ENCODE measurements at places on chromosomes 6 and 20. TPM values are rescaled to one million over a fixed set of nuclear protein-coding genes. Genes with fewer than 3 reads are reported as not detected.

GRCh38 chr20:24146231-24146634 lies 157.7 kb upstream of the GGTLC1 start:
- no peak for DNase-seq

GRCh38 chr6:150403458-150404246 lies 34.8 kb downstream of the IYD start:
- no peak for DNase-seq

DNA sequence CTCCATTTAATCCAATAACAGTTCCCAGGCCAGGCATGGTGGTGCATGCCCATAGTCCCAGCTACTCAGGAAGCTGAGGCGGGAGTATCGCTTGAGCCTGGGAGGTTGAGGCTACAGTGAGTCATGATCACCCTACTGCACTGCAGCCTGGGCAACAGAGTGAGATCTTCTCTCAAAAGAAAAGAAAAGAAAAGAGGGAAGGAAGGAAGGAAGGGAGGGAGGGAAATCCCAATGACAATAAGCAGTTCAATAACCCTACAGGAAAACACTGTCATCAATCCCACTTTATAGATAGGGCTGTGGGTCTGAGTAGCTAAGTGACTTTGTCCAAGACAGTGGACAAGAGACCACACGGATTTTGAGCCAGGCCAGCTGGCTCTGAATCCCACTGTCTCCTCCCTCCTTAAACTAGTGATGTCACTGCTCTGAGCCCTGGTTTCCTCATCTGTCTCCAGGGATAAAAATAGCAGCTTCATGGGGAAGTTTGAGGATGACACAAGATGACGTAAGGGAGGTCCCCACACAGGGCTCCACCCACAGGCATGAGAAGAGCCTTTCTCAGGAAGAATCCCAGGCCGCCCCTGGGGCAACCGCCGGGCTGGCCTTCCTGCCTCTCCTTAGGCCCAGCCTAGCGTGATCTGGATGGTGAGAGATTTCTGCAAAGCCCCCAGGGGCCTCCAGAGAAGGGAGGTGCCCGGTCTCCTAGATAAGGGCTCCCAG lies 7.2 kb upstream of the TRIB3 start:
- DNase-seq = no peak

DNA sequence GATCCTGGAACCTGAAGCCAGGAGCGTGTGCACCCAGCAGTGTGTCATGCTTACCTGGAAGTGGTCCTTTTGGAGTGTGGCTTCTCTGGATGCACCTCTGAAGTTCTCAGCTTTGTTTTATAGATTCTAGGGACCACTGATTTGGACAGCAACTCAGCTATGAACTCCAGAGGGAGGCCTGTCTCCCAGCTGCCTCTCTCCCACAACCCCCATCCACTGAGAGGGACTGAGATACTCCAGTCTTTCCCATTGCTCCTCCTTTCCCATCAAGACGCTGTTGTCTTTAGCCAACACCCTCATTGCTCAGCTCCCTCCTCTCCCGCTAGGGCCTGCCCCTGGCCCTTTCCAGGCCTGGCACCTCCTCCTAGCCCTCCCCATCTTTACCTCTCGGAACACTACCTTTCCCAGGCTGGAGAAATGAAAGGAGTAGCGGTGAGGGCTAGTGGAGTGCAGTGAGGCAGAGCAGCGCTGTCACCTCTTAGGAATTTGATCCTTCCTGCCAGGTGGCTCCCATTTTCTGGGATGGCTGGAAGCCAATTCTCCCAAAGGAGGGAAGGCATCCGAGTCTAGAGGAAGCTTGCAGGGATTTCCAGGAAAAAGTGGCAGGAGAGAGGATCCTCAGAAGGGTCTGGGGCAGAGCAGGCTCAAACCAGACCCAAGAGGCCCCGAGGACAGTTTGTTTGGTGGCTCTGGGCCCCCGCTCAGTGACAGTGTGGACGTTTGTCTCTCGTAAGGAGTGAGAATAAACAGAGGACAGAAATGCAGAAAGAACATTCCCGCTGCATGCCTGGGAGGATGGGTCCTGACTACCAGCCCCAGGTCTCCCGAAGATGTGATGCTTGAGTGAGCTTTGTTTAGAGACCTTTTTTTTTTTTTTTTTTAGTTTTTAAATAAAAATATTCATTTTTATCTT lies at the start of gene LRRN4:
Gene LRRN4, minus strand, starts transcription at position 285 of the 913 bp plus-strand sequence. CDS start 1,261 bp downstream, outside the sequence.
- no peak for DNase-seq

DNA sequence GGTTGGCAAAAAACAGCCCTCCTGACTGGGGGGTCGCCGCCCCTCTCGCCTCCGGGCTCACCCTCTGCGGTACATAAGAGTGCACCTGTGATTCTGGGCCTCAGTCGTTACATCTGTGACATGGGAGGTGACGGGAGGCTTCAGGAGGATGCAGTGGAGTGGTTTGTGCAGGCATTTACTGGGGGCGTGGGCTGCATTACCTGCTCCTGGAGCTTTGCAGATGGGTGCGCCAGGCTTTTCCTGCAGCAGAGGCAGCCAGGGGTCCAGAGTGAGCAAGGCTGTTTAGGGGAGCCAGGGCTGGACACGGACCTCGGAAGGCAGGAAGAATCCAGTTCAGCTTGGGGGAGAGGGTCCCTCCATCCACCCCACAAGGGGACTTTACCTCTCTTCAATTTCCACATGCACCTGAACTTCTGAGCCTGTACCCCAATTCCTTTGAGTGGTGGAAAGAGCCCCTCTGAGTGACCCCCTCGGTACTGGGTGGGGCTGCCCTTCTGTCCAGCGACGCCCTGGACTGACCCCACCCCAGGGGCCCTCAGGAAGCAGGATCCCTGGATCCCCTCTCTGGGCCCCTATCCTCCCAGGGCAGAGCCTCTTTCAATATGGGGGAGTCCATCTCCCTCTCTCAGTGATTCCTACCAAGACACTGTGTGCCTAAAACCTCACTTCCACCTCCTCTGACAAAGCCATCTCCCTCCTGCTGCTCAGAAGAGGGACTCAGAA lies 134.0 kb downstream of the TAF4 start:
- DNase-seq = no peak

DNA sequence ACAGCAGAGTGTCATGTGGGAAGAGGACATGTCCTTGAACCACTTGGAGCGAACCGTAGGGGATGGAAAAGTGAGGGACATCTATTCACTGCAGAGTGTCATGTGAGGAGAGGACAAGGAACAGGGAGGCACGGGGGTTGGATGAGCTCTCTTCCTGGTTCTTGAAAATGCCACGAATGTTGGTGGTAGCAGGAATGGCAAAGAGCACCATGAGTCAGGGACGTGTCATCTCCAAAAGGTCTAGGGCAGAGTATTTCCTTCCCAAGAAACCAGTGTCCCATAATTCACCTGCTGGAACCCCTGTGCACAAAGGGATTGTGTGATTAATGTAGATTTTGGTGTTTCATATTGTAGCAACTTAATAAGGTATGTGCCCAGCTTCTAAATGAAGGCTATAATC lies 136.8 kb downstream of the BFSP1 start:
- DNase-seq = no peak

- no peak for DNase-seq
These were observed 63.9 kb upstream of the SLCO4A1 start for GRCh38 chr20:62578294-62578897.

Gene GLP1R
- not detected for total RNA-seq

Gene POM121L2
- not detected for total RNA-seq

Measured in CD4-positive, alpha-beta T cell (primary cell).